ENCODE measurements at places on chromosomes 7 and 10.

DNA sequence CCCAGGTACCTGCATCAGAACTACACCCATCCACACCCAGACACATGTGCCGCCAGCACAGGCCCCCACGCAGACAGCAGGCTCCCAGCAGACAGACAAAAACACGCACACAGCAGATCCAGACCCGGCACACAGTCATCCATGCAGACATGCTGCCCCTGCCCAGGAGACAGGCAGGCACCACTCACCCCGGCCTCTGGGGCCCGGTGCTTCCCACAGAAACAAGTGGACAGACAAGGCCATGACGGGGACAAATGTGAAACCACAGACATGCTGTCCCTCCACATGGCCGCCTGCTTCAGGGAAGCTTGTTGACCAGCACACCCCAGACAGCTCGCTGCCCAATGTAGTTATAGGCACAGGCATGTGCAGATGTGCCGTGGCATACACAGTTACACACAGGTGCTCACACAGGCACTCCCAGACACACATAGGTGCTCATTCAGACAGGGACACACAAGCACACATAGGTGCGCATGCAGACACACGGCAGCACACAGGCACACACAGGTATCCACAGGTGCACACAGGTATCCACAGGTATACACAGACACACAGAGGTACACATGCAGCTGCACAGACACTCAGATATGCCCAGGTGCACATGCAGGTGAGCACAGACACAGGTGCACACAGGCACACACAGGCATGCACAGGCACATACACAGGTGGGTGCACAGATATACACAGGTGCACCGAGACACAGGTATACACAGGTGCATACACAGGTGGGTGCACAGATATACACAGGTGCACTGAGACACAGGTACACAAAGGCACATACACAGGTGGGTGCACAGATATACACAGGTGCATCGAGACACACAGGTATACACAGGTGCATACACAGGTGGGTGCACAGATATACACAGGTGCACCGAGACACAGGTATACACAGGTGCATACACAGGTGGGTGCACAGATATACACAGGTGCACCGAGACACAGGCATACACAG lies 10.5 kb upstream of the SCART1 start:
- DNase-seq, result no peak

DNA sequence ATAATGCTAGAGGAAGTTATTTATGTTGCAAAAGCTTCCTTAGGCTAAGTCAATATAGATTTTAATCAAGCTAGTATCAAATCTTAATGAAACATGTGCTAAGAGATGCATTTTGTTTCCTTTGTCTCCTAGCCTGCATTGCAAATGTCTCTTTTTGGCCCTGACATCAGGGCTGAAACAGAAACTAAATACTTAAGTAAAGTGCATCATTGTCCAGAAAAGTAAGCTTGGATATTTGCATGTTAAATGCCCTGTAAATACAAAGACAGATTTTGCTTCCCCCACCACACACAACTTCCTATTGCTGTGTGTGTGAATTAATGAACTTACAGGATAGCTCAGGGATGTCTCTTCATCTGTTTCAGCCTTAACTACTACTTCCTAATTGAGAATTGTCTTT lies 10.0 kb upstream of the STAMBPL1 start:
- no peak for DNase-seq

- peak; percentile 42 for DNase-seq
Observed at GRCh38 chr7:155333346-155334234, 35.9 kb downstream of the INSIG1 start.

- no peak for DNase-seq
Observed at GRCh38 chr7:137476937-137477336, 133.4 kb upstream of the PTN start.

- no peak for DNase-seq
Observed at GRCh38 chr7:87635921-87636320, 7.7 kb downstream of the RUNDC3B start.

- DNase-seq, result peak; percentile 3
Observed at GRCh38 chr7:79949778-79950177, 184.9 kb upstream of the GNAI1 start.

DNA sequence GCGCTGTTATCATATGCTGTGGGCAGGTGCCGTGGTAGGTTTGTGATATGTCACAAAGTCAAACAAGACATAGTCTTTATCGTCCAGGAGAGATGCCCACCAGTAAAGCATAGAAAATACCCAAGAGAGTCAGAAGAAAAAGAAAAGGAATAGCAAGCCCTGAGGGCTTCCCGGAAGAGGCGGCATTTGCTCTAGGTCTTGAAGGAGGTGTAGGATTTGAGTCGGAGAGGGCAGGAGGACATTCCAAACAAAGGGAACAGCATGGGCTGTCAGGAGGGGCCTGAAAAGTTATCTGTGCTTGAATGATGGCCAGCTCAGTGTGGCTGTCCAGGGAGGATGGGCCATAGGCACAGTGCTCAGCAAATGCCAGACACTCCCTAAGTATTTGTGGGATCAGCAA lies 42.2 kb downstream of the COL13A1 start:
- no peak for DNase-seq

GRCh38 chr7:1715671-1716074 lies 45.6 kb downstream of the ELFN1 start:
- no peak for DNase-seq

DNA sequence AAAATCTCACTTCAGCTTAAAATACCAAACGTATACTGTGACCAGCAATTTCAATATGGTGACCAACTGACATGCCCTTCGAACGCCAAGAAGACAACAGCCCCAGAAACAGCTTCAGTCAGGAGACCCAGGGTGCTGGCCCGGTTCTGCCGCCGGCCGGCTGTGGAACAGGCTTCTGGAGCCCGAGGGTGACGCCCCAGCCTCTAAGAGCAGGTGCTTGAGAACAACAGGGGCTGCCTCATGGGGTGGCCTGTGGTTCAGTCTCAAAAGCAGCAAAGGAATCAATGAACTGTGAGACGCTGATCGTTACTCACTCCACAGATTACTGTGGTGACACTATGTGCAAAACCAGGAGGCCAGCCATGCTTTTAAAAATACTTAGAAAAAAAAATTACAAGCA lies 17.3 kb downstream of the GPER1 start:
- DNase-seq, result no peak

DNA sequence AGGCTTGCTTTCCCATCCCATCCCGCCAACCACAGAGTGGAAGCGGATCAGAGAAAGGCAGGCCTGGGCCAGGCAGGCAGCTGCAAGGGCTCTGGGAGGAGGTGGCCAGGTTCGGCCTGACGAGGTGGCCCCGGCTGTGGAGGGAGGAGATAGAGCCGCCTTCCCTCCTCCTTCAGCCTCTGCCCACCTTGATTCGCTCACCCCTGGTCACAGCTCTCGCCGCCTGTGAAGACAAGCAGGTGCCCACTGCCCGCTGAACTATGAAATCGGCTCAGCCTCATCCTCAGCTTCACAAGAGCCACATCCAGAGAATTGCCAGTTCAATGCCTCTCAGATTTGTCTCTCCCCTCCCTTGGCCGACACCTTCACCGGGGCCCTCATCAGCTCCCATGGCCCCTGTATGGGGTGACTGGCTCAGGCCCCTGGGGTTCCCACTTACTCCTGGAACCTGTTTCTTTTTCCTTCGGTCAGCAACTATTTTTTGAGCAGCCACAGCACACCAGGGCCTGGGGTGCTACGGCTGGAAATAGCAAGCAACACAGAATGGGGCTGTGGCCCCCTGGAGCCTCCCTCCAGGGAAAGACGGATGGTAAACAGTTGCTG lies 80.0 kb upstream of the CHST15 start:
- DNase-seq, result no peak

- DNase-seq, result no peak
Observed at GRCh38 chr7:27501001-27501400, 161.7 kb downstream of the HIBADH start.

GRCh38 chr7:138893258-138893657 lies 87.9 kb downstream of the KIAA1549 start:
- no peak for DNase-seq

- no peak for DNase-seq
Observed at GRCh38 chr10:24128066-24128730, 80.7 kb upstream of the KIAA1217 start.
